ENCODE measurements at places on chromosomes 13 and 19.
A peak's percentile ranks its signal among the peaks of the same experiment; 100 is the strongest.

DNA sequence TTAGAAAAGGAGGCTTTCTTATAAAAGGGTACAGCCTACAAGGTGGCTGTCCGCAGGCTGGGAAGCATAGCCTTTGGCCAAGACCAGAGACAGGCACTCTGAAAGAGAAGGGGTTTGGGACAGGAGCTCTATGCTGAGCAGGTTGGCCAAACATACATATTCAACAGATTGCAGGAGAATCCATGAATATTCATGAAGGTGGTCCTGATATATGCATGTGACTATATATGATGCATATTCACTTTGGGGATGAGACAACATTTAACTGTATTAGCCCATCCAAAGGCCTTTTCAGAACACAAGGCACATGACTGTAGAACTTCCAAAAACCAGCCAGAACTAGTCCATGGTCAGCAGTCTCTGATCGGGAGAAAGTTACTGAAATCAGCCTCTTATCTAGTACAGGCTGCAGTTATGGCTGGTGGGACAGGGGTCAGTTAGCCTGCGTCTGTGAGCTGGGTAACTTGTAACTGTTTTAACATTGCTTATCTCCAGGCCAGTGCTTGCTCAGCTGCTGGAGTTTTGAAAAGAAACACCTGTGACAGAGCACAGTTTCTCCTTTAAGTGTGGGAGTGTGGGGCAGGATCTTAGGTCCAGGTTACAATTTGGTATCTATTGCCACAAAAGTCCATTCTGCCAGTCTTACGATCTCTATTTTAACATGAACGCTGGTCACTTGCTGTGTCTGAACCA, 924.2 kb downstream of the UQCRFS1 start:
- DNase-seq: no peak

- DNase-seq: no peak
Observed at GRCh38 chr13:45932676-45933075, 81.1 kb upstream of the SIAH3 start.

GRCh38 chr13:110258876-110259631, 47.9 kb downstream of the COL4A1 start:
- no peak for DNase-seq

- no peak for DNase-seq
Observed at GRCh38 chr19:58304255-58304654, 922 bp upstream of the ERVK3-1 start.

DNA sequence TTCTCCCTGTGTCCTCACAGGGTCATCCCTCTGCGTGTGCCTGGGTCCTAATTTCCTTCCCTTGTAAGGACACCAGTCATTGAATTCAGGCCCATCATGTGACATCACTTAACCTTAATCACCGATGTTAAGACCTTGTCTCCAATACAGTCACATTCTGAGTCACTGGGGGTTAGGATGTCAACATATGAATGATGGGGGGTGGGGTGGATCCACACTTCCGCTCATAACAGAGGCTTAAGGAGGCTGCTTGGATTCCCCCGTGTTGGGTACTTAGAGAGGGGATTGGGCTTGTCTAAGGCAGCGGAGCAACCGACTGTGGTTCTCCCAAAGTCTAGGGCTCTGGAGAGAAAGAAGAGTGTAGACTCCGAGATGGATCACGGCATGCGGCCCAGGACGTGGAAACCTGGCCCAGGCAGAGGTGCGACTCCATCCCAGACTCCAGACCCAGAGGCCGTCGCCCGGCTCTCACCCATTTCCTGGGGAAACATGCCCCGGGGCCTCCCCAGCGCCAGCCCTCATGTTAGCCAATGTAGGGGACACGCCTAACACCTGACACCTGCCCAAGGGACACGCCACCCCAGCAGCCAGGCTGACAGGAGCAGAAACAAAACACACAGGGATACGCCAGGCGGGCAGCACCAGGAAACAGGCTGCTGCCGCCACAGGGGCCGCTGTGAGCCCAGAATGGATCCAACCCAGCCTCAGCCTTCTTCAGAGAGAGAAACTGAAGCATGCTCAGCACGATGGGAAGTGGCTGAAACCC, 17.1 kb upstream of the IGLON5 start:
- DNase-seq: no peak

DNA sequence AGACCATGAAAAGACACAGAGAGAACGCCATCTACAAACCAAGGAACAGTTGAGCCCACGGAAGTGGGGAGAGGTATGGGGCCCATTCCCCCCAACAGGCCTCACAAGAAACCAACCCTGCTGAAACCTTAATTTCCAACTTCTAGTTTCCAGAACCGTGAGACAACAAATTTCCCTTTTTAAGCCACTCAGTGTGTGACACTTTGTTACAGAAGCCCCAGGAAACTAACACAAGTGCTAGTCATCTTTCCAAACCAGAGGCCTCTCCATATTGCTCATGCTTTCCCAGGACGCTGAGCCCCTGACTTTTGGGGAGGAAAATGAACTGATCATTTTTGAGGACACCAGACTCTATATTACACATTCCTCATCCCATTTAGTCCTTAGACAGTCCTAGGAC, 186.8 kb downstream of the NUFIP1 start:
- no peak for DNase-seq

DNA sequence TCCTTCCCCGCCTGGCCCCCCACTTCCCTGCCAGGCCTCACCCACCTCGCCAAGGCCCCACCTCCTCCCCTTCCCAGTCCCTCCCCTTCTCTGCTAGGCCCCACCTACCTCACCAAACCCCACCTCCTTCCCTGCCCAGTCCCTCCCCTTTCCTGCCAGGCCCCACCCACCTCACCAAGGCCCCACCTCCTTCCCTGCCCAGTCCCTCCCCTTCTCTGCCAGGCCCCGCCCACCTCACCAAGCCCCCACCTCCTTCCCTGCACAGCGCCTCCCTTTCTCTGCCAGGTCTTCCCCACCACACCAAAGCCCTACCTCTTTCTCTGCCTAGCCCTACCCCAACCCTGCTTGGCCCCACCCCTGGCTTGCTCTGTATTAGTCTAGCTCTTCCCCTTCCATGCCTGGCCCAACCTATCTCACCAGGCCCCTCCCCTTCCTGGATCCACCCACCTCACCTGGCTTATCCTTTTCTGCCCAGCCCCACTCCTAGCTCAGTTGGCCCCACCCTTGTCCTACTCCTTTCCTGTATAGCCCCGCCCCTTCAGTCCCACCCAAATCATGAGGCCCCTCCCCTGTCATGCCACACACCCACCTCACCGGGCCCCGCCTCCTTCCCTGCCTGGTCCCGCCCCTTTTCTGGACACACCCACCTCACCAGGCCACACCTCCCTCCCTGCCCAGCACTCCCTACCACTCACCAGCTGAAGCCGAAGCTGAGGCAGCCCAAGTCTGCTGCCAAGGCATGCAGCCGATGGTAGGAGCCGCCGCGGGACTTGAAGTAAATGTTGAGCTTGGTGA, 16.2 kb downstream of the CERS1 start:
- DNase-seq: peak; percentile 40

DNA sequence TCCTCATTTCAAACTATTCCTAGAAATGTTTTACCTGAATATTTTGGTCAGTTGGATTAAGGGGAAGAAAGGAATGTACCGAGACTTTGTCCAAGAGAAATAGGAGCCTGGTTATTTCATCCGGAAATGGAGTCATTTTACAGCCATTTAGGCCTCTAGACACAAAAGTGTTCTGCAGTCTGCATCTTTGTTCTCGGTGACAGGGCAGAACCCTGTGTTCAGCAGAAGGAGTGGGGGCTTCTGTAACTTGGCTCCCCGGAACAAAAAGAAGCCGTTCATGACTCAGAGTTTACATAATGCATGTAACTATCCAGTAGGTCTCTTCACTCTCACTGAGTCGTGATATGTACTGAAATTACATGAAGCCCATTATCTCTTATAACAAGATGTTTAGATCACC, 21.6 kb upstream of the FNDC3A start:
- no peak for DNase-seq

DNA sequence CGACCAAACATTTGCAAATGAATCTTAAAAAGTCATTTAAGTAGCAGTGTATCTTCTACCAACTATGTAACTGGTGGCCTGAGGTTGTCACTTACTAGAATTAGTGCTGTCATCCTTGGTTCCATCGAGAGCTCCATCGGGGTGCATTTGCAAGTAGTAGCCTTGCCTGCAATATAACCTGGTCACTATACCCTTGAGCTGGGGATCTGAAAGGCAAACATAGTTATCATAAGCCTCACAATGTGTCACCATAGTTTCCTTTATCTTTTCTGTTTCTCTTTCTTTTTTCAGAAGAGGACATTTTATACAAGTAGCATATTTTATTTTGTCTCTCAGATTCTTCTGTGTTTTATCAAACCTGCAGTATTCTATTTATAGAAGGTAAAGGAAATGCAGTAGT, 422.6 kb downstream of the ITGBL1 start:
- no peak for DNase-seq

GRCh38 chr13:29504691-29505090, 90.8 kb downstream of the SLC7A1 start:
- DNase-seq: no peak

- no peak for DNase-seq
Observed at GRCh38 chr13:100542826-100543156, 45.8 kb downstream of the GGACT start.

DNA sequence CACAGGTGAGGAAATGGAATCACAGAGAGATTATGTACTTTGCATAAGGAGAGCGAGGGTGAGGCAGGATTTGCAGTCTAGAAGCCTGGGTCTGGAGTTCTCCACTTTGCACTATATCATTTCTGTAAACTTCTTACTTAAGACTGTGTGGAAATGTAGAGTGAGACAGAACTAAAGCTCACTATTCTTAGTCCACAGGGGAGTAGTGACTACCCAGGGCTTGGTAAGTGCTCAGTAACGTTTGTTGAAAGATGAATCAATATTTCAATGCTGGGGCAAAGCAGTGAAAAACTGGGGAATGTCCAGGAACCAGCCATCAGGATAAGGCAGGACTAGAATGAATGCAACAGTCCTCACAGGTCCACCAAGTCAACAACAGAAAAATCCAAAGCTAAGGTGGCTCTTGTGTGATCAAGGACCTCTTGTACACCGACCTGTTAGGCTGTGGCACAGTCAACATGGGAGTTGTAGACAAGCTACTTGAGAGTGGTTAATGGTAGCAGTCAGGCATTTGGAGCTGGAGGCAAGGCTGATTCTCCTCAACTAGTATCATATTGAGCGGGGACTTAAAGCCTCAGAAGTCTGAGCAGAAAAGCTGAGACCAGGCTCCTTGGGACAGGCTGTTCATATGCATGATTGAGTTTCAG, 929 bp upstream of the TNFSF13B start:
- DNase-seq: no peak

DNA sequence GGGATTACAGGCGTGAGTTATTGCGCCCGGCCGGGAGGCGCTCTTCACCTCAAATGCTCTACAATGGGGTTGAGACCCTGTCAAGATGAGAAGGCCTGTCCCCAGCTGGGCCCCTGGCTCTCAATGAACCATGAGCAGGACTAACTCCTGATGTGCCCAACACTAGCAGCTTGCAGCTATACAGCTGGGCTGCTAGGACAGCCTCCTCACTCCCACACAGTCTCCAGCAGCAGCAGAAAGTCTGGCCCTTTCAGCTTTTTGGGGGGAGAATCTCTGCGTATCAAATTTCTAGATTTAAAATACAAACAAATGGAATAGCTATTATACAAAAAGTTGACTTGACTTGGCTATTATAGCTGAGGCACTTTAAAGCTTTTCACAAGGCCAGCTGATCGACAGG, 30.2 kb downstream of the TMTC4 start:
- peak; percentile 32 for DNase-seq

GRCh38 chr19:6204866-6205723, 69.6 kb downstream of the ACSBG2 start:
- DNase-seq: no peak

DNA sequence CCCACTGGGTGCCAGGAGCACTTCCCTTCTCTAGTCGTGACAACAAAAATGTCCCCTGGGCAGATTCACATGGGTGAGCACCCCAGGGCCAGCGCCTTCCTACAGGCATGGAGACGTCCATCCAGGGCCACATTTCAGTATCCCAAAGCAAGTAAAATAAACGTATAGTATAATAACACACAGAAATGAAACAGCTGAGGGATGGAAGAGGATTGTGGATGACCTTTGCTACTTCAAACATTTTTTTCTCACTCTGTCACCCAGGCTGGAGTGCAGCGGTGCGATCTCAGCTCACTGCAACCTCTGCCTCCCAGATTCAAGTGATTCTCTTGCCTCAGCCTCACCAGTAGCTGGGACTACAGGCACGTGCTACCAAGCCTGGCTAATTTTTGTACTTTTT, 28.2 kb downstream of the CILP2 start:
- no peak for DNase-seq

- no peak for DNase-seq
Observed at GRCh38 chr13:46340011-46340410, 47.0 kb downstream of the RUBCNL start.

DNA sequence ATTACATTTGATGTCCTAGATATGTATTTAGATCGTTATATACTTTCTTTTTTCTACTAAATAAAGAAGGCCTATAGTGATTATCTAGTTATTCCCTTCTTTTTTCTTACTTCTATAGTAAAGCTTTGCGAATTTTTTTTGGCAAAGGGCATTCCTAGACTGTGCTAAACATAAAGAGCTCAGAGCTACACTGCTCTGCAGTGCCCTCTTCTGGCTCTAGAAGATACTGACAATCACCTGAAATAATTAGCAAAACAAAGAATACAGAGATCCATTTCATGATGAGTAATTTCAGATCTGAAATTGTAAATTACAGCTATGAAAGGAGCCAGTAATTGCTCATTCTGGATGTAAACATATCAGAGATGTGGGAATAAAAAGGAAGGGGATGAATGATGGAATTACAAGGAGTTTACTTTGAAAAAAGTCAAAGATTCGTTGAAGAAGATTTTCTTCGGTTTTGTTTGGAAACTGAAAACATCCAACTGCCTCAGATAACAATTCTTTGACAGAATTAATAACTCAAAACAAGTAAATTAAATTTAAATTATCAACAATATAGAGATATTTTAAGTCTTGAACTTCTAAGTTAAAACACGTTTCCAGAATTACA, 288.5 kb downstream of the NALCN start:
- no peak for DNase-seq

DNA sequence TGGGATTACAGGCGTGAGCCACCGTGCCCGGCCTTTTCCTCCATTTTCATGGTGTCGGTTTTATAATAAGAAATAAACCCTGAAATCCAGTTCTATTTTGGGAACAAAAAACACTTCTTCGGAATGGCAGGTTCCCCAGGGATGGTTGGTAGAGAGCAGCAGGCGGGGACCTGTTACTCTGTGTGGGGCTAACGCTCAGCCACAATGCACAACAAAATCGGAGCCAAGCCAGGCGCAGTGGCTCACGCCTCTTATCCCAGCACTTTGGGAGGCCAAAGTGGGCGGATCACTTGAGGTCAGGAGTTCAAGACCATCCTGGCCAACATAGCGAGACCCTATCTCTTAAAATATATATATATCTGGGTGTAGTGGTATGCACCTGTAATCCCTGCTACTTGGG, 5.7 kb downstream of the TBXA2R start:
- no peak for DNase-seq

DNA sequence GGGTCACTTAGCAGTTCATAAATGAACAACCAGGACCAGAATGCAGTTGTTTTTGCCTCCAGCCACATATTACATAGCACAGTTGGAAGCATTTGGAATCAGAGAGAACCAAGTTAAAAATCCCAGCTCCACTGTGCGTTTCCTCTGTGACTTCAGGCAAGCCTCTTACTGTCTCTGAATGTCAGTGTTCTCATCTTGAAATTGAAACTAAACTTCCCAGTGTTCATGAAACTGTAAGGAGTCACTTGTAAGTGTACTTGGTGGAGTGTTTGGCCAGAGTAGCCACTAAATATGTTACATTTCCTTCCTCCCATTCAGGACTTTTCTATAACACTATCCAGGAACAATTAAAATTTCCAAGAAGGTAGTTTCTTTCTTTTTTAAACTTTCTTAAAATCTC, 276.8 kb downstream of the KCNRG start:
- DNase-seq: no peak

- no peak for DNase-seq
Observed at GRCh38 chr13:79373916-79374315, 32.1 kb downstream of the RBM26 start.

Data from left hindlimb (tissue), 1 donor.